ENCODE measurements at places on chromosomes 13 and 19. TPM values are rescaled to one million over a fixed set of nuclear protein-coding genes. Genes with fewer than 3 reads are reported as not detected.

Gene IL12RB1
- total RNA-seq, result not detected

Gene PSG6
- not detected for total RNA-seq

Gene B3GNT8
- 3.5 TPM for total RNA-seq

Gene IRGC
- not detected for total RNA-seq

Gene POLR1G
- 9.6 TPM for total RNA-seq

Gene ZNF723
- total RNA-seq, result not detected

Gene TPRX2
- total RNA-seq, result not detected

Gene PSG11
- not detected for total RNA-seq

Gene PNPLA6
- total RNA-seq, result 86.8 TPM

Gene CACNG6
- total RNA-seq, result not detected

Gene ZNF541
- total RNA-seq, result not detected

Gene DHDH
- total RNA-seq, result not detected

Gene LIM2
- not detected for total RNA-seq

Gene DENND1C
- not detected for total RNA-seq

Gene ZNF628
- total RNA-seq, result 5.4 TPM

Gene ADAT3
- 3.0 TPM for total RNA-seq

Gene ZNF177
- total RNA-seq, result 5.4 TPM

Gene EHD2
- total RNA-seq, result 126 TPM

Gene DAND5
- not detected for total RNA-seq

Gene TTC9B
- not detected for total RNA-seq

Gene AP1M2
- not detected for total RNA-seq

Gene CYP4F8
- total RNA-seq, result not detected

Gene KLF2
- 2.7 TPM for total RNA-seq

Gene STX10
- total RNA-seq, result 91.0 TPM

Gene C2CD4C
- total RNA-seq, result not detected

Gene ZNF610
- 1.8 TPM for total RNA-seq

Gene PABPC3
- total RNA-seq, result under 0.01 TPM

Gene RPL28
- 817 TPM for total RNA-seq

Gene ZNF135
- 2.0 TPM for total RNA-seq

Gene ERICH6B
- not detected for total RNA-seq

Gene EFNB2
- 28.4 TPM for total RNA-seq

Gene EEF1AKMT1
- total RNA-seq, result 7.2 TPM

Gene AMER2
- not detected for total RNA-seq

Gene ZNF497
- under 0.01 TPM for total RNA-seq

Gene FCHO1
- total RNA-seq, result 1.8 TPM

Gene HOMER3
- total RNA-seq, result 67.1 TPM

Gene C1QTNF9
- not detected for total RNA-seq

Gene TEX26
- total RNA-seq, result 0.30 TPM

Gene TMPRSS9
- not detected for total RNA-seq

Gene ZNF709
- 1.8 TPM for total RNA-seq

Gene ZNF253
- total RNA-seq, result 4.2 TPM

Gene NOVA2
- not detected for total RNA-seq

Gene UFM1
- total RNA-seq, result 41.0 TPM

All from bronchus fibroblast of lung (primary cell).